ENCODE measurements at places on chromosomes 2 and 18.

DNA sequence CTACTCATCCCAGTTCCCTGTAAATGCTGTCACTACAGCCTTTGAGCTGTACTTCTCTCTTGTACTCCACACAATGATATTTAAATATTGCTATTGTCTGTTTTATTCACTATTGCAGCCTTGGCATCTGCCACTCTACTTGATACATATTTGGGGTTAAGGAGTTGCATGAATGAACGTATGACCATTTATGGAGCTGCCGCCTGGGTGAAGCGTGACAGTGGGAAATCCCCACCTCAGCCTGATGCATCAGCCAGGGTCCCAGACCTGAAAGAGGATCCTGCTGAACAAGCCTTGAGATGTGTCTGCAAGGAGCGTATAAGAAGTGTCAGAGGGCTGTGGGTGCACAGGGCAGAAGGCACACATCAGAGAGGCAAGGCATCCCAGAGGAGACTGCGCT lies 39.1 kb downstream of the MRPL35 start:
- peak; percentile 29 for DNase-seq

DNA sequence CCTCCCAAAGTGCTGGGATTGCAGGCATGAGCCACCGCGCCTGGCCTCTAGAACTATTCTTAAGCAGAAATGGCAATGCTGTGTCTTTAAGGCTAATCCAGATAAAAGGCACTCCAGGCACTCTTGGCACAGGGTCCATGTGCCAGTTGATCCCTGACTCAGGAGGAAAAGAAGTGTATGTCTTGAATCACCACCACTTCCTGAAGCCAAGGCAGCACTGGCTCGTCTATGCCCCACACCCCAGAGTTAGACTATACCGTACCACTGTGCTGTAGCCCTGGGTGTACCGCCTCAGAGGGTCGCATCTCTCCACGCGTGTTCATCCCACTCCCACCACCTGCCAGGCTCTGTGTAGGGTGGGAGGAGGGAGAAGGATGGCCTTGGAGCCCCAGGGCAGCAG lies 9.0 kb downstream of the TNFRSF11A start:
- no peak for DNase-seq

DNA sequence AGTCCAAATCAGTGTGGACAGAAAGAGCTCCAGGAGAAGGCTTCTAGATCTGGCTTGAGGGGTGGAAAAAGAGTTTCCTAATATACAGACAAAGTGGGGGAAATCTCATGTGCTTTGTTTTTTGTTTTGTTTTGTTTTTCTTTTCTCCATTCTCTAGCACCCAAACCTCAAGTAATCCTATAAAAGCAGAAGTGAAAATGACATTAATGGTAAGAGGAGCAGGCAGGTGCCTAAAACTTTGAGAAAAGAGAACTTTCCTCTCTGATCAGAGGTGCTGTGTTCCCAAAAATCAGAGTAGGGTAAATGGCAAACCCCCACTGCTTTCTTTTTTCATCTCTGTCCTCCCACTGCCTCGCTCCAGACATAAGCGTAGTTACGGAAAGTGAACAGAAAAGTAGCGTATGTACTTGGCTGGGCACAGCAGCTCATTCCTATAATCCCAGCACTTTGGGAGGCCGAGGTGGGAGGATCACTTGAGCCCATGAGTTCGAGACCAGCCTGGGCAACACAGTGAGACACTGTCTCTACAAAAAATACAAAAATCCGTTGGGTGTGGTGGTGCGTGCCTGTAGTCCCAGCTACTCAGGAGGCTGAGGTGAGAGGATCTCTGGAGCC lies 77.8 kb downstream of the FAM161A start:
- DNase-seq: no peak

GRCh38 chr2:109091526-109091925 lies 37.5 kb upstream of the SH3RF3 start:
- no peak for DNase-seq

GRCh38 chr2:70574618-70575017 lies 21.0 kb upstream of the TGFA start:
- DNase-seq: no peak

GRCh38 chr2:227214622-227215041 lies 50.2 kb downstream of the COL4A3 start:
- no peak for DNase-seq

DNA sequence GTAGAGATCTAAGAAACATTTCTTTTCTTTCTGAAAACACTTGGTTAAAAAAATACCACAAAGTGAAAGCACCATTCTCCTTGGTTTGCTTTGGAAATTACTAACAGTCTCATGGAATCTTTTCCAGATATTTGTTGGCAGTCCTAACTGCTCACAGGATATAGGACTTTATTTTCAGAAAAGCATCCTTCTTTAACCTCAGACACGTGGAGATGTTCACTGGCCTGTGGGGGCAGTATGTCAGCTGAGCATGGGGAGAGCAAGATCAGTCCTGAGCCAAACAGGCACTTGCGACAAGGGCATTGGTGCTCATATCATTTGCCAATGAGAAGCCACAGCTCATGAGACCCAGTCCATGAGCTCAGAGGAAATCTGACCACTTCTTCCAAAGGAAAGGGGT lies 371.9 kb downstream of the NBAS start:
- no peak for DNase-seq

- DNase-seq: no peak
Measured at GRCh38 chr2:108403494-108403893, 25.7 kb downstream of the SULT1C4 start.

GRCh38 chr2:29220506-29221270 lies 105.5 kb downstream of the CLIP4 start:
- DNase-seq: no peak

DNA sequence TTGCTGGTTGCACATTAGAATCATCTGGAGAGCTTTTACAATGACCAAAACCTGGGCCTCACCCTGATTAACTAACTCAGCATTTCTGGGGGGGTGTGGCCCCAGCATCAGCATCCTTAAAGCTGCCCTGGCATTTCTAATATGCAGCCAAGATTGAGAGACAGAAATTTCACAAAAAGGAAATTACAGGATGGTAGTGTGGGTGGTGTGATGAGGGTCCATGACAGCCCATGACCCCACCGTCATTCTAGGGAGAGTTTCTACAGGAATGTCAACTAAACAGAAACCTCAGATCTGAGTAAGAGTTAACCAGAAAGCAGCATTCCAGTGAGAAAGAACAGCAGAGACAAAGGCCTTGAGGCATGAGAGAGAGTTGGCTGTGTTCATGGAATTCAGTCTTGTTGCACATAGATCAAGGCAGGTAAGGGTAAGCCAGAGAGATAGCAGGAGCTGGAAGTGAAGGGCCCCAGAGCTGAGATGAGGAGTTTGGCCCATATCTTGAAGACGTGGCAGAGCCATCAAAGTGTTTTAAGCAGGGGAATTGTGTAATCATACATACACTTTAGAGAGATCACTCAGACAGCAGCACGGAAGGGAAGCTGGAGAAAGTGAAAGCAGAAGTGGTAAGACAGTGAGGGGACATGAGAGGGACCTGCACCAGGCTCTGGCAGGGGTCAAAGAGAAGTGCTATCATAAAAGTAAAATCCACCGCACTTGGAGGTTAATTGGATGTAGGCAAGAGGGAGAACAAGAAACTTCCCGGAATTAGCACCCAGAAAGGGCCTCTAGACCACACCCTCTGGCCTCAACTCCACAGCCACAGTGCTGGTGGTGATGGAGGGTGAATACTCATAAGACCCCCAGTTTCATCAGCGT lies 7.8 kb upstream of the TRABD2A start:
- peak; percentile 54 for DNase-seq

DNA sequence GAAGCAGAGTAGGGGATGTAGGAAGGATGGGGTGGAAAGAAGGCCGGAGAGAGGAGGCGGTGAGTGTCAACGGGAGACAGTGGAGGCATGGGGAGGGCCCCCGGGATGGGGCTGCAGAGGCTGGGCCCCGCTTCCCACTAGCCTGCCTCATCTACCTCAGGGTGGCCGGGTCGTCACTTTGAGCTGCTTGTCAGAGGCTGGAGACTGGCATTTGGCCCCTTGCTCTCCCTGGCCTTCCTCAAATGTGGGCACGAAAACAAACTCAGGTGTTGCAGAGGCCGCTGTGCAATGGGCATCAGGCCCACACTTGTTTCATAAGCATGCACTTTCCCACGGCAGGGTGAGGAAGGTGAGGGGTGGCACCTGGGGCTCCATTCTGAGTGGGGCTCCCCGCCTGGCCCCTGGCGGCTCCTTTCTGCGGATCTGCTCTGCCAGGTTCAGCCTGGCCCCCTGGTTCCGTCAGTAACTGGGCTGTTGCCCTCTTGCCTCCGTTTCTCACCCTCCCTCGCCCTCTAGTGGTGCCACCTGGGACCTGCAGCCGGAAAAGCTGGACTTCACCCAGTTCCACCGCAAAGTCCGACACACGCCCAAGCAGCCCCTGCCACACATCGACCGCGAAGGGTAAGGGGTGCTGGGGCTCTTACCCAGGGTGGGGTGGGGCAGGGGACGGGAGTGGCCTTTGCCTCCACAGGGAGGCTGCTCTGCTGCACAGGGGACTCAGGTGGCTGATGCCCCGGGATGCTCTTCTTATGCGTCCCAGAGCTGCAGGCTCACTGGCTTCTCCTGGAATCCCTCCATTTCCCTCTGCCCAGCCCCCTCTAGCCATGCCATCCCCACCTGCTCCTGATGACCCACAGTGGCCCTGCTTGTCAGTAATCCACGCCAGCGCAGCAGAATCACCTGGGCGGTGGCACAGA lies 125.4 kb downstream of the CTIF start:
- peak; percentile 51 for DNase-seq

DNA sequence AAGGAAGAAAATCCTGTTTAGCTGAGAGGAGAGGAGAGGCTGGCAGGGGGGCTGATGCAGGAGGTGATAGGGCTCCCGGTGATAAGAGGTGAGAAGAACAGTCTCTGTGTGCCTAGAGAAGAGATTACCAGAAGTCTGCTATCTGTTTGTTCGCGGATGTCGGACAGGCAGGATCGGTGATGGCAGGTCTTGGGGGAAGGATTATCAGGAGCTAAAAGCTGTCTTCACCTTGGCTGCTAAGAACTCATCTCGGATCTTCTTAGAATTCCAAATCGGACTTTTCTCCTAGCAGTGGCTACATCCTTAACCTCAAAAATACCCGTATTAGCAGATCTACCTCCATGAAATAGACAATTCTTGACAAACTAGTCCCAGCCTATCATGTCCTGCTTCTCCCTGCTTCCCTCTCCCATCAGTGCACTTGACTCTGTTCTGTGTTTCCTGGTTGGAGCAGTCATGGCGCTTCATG lies 282.1 kb upstream of the TRIB2 start:
- DNase-seq: no peak

DNA sequence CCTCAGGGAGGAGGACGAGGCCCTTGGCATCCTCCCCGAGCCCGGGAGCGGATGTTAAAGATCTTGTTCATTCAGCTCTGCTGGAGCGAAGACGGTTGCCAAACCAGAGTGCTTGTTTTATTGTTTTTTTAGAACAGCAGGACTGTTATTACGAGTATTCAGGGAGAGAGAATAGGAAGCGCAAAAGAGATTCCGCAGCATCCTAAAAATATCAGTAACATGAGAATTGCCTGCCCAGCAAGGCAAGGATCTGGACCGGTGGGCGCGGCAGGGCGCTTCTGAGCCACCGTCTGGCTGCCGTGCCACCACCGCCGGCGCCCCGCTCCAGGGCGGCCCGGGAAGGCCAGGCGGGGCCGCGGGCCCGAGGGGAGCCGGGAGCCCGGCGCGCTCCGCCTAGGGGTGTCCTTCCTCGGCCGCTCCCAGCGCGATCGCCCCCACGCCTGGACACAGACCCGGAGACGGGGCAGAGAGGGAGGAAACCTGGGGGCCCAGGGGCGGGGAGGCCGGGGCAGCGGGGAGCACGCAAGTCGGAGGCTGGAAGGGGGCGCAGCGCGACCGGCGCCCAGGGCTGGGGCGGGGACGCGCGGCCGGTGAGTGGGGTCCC lies 843 bp downstream of the CYS1 start:
- peak; percentile 8 for DNase-seq

DNA sequence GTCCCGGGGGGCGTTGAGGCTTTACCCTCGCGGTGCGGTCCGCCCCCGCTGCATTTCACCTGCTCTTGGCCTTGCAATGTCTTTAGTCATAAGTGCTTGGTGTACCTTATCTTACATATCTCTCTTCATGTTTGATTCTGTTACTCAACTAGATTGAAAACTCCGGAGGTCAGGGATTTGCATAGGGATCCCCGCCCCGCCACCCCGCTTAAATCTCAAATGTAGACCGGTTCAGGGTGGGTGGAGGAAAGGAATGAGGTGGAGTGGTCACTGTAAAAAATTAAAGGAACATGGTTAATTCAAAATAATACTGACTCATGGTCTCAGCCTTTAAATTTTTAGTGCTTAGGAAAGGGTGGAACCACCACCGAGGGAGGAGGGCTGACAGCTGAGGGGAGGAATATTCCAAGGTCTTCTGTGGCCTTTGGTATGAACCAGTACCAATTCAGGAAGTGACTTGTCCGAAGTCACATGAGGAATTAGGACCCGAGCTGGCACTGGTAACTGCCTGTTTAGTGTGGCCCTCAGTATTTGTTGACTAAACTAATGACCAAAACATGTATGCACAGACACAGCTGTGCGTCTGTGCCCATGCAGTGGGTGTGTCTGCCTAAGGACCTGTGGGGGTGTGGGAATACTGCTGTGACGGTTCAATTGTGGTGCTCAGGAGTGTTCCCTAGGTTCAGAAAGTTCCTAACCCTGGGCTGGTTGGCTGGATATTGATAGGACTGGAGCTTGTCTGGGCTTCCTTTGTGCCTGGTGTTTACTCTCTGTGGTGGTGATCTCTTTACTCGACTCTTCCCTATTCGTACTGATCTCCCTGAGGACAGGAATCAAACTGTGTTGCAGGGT lies 1.0 kb downstream of the PLEKHB2 start:
- DNase-seq: peak; percentile 51

- no peak for DNase-seq
Measured at GRCh38 chr2:65730186-65730585, 297.8 kb upstream of the SPRED2 start.

DNA sequence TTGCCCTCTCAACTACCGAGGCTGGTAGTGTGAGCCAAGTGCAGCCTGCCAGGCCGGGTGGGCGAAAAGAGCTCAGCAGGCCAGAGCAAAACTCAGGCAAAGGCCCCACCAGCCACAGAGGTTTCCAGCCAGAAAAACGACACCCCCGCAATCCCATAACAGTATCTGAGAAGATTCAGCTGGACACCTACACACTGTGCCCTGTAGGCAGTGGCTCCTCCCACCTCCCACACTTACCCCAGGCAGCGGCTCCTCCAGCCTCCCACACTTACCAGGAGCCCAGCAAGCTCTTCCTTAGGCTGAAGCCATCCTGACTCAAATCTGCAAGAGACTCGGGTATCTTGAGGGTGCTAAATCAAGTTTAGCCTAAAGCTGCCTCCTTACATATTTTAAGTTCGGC lies 15.6 kb upstream of the TMEM18 start:
- no peak for DNase-seq

- no peak for DNase-seq
Measured at GRCh38 chr18:75221397-75221796, 10.8 kb downstream of the TSHZ1 start.

GRCh38 chr2:225173909-225174308 lies 131.6 kb upstream of the DOCK10 start:
- DNase-seq: no peak
